Neural cell (in vitro differentiated cells): ENCODE measurements at places on chromosomes 7 and 10. TPM values are rescaled to one million over a fixed set of nuclear protein-coding genes. Genes with fewer than 3 reads are reported as not detected.

The CRHR2 gene
- polyA plus RNA-seq = 0.15 and 0.42 TPM in 2 replicates

The SYT15B gene
- polyA plus RNA-seq = not detected in 2 replicates

The CROT gene
- polyA plus RNA-seq = 14.0 and 20.6 TPM in 2 replicates

The PNLIPRP2 gene
- polyA plus RNA-seq = not detected in 2 replicates

The ACTL6B gene
- 339 and 389 TPM in 2 replicates for polyA plus RNA-seq
